ENCODE measurements at places on chromosomes 16 and 17. TPM values are rescaled to one million over a fixed set of nuclear protein-coding genes. Genes with fewer than 3 reads are reported as not detected.

GRCh38 chr16:71647391-71647790 is 21.4 kb downstream of the MARVELD3 start:
- DNase-seq, result no peak

The ITGAD gene
- 0.14 TPM for total RNA-seq

DNA sequence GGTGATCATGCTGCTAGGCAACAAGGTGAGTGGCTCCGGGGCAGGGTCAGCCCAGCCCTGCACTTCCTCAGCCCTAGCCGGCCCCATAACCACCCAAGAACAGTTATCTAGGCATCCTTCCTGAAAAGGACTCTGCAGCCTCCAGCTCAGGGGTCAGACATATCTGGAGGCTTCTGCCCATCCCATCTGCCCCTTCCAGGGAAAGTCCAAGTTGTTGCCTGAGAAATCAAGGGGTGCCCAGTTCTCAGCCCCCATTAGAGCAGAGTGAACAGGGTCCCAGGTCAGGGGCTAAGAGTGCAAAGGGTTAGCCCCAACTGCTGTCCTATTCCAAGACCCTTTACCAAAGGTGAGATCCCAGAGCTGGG is 4.1 kb upstream of the NHERF1 start:
- DNase-seq, result no peak

DNA sequence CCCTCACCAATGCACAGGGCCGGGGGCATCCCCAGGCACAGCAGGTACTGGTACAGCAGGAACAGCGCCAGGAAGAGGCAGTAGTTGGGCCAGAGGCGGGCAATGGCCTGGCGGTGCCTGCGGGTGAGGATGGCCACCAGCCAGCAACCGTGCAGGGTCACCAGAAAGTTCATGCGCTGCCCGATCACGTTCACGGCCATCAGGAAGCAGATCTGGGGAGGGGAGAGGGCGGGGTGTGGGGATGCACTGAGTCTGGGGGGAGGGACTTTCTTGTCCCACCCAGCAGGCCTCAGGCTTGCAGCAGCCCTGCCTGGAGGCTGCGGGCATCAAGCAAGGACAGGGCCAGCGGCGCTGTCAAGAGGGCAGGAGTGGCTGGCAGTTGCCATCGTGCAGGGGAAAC is 25.4 kb downstream of the CTU2 start:
- no peak for DNase-seq

GRCh38 chr17:44837196-44837595 is 7.1 kb upstream of the GJC1 start:
- no peak for DNase-seq

DNA sequence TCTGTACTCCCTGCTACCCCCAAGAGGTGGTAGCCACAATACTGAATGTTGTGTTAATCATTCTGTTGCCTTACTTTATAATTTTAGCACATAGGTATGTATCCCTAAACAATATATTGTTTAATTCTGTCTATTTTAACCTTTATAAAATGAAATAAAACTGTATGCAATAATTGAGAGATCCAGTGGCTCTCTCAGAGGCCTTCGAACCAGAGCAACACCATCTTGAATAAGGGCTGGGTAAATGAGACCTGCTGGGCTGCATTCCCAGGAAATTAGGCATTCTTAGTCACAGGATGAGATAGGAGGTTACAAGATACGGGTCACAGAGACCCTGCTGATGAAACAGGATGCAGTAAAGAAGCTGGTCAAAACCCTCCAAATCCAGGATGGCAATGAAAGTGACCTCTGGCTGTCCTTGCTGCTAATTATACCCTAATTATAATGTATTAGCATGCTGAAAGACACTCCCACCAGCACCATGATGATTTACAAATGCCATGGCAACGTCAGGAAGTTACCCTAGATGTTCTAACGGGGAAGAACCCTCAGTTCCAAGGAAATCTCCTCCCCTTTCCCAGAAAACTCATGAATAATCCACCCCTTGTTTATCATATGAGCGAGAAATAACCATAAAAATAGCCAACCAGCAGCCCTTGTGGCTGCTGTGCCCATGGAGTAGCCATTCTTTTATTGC is 2.0 kb upstream of the CANT1 start:
- DNase-seq, result no peak

Measured in activated T-cell treated with anti-CD3 and anti-CD28 coated beads, Interleukin-2, amount 50 U/mL, for 72 hours (primary cell).